ENCODE measurements at places on chromosomes 7 and 10.

DNA sequence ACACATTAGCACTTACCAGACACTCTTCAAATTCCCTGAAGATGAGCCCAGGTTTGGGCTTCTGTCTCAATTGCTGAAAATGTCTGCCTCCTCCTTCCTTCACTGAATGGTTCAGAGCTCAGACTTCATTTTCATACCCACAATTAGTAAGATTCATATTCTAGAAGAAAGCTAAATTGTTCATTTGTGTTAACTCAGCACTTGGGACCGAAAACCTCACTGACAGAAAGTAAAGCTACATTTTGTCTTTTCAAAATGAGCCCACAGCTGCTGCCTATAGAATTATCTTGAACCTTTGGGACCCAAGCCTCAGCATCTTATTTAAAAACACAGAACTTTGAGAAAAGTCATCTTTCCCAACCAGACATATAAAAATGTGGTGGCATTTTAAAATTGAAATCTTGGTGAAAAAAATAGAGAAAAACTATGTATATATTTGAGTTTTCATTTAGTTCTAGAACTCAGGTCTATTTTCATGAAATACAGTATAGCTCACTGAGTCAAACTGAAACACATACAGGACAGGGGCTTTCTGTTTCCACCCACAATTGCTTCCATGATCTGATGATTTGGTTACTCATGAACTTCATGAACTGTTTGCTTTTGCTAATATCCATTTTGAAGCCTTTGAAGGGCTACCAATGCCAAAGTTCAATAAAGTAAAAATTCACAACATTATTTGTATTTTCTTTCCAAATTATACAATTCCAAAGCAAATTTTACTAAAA, 119.1 kb upstream of the PFKP start:
- DNase-seq, result no peak

- no peak for DNase-seq
These were observed 403.1 kb downstream of the SFMBT2 start for GRCh38 chr10:7007600-7008190.

GRCh38 chr7:142534726-142535122, 214.5 kb upstream of the PRSS1 start:
- DNase-seq, result no peak

DNA sequence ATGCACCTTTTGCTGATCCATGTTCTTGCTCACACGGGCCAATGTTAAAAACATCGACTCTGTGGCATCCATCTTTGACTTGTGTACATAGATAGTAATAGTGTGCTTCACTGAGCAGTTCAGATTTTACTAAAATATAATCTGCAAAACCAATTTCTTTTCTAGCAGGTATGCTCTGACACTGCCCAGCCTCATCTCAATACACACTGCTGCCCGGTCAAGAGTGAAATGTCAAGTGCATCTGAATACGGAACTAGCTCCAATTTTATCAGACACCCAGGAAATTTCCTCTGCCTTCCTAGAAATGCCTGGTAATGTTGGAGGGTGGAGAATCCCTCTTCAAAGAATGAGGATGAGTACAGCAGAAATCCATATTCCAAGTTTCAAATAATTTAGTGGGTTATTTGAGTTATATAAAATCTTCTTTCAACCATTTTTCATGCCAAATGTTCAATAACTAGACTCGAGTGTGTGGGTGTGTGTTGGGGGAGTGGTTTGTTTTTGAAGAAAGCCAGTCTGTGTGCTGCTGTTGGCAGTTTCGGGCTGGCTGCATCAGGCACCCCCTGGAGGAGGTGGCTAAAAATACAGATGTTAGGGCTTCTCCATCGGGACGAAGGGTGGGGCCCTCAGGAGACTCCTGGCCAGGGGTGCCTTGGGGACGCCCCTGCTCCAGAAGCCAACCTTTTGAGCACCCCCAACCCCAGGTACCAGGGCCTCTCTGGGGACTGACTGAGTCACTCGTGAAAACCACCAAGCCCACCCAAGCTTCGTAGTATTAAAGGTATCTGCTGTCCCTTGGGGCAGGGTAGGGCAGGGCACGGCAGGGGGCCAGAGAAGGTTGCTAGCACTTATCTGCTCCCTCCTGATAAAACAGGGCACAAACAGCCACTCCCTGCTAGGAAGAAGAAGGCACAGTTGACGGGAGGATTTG, 15.4 kb downstream of the CTBP2 start:
- DNase-seq, result no peak

DNA sequence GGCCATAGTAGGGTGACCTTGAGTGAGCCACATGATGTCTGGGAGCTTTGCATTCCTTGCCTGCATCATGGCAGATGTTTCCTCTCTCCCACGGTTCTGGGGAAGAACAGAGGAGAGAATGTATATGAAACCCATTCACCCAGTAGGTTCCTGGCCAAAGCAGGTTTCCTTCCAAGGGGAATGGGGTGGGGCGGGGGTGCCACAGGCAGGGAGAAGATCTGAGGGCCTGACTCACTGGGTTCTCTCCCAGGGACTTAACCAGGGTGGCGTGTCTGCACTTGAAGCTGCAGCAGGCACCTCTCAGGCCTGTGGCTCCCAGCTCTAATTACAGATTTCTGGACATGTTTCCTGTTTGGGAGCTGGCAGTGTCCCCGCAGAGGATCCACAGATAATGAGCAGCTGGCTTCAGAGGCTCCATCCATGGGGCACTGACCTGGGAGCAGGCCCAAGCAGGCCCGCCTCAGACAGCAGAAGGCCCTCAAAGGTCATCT, 50.2 kb upstream of the ZMIZ1 start:
- no peak for DNase-seq

- DNase-seq, result no peak
These were observed 149.6 kb upstream of the PPP2R2D start for GRCh38 chr10:131750973-131751826.

- DNase-seq, result no peak
These were observed 57.7 kb downstream of the PRSS58 start for GRCh38 chr7:142200206-142200605.

- DNase-seq, result no peak
These were observed 893.0 kb downstream of the SORCS3 start for GRCh38 chr10:105534086-105534485.

DNA sequence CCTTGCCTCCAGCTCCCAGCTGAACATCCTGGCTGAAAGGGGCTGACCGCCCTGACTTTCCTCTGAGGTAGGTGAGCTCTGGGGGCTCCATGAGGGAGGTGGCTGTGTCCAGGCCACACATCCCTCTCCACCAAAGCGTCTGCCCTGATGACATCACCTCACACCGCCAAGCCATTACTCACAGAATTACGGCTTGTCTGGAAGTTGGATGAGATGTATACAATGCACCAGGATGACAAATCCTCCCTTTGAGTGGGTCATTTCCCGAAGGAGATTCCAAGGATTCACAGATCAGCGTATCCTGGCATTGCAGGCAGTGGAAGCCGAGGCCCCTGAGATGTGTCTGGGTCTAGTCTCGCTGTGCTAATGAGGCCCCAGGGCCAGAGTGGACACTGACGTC, 15.1 kb upstream of the RET start:
- DNase-seq, result no peak

DNA sequence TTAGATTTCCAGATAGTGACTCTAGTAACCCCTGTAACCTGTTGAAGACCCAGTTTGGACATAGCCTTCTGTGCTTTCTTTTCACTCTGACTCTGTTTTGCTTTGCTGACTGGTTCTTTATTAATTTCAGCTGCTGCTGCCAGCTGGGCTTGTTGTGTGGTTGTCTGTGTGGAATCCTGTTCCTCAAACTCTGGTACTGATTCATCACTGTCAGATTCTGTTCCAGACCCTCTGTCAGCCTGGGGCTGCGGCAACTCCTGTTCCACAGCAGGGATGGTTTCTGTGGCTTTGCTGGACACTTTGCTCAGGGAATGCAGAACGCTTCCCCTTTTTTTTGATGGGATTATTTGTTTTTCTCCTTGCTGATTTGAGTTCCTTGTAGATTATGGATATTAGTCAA, 104.9 kb downstream of the SEC23IP start:
- DNase-seq, result no peak

DNA sequence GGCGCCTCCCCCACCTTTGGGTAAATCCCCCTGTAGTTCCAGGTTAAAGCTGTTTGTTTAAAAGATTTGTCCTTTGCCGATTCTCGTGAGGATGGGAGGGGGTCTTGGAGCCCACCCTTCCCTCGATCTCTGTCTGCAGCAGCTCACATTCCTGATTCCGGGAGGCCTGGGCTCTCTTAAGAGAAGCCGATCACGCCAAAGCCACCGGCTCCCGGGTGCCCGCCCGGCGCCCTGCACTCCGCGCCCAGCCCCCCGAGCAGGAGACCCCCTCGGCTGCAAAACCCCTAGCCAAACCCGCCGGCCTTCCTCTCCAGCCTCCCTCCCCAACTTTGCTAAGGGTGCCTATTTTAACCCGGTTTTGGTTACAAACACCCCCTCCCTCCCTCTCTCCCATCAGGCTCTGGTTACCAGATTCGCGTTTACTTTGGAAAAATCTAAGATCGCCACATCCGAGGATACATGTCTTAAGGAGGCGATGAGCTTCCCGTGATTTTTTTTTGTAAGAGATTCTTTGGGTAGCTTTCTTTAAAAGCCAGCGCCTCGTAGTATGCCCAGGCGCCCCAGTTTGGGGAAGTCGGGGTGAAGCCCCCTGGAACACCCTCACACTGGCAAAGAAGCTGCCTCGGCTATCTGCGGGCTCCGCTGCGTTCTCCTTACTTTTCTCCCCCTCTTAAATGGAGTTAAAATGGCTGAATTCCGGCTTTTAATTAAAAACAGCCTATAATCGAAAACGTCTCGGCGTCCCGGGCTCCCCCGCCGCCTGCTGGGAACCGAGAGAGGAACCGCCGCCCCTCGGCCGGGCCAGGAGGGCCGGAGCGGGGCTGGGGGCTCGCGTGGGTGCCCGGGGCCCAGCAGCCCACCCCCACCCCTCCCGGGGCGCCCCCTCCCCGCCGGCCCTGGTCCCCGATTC, 983 bp downstream of the TNRC18 start:
- DNase-seq, result no peak

DNA sequence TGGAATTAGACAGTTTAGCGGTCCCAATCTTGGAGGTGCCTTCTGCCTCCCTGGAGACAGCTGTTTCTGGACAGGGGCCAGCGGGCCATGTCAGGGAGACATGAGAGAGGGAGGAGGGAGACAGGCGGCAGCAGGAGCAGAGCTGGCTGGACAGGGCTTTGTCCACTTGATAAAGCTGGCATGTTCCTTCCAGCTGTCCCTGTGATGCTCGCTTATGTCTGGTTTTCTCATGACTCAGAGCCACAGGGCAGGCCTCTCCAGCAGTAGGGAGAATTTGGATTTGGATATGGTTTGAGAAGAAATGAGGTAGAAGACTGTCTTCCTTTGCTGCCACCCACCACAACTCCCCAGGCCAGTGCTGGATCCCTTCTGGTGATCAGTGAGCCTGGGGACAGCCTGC, 51.7 kb upstream of the SORCS3 start:
- no peak for DNase-seq

GRCh38 chr7:157543276-157543675, 206.5 kb downstream of the DNAJB6 start:
- DNase-seq, result no peak

DNA sequence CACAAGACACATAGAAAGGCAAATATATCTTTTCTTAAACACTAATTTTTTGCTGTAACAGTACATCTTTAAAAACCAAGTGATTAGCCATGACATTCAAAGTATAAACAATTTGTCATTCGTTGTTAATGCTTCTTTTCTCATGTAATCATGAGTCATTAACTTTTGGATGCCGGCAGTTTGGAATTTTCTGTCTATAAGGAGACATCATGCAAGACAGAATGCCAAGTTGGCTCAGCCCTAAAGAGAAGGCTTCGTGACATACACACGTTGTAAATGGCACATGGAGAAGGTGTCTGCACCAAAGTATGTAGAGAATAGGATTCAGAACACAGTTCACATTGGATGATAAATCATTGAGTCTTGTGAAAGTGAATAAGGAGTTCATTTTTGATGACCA, 35.9 kb downstream of the CCDC3 start:
- DNase-seq, result no peak

- no peak for DNase-seq
These were observed 64.9 kb downstream of the MCU start for GRCh38 chr10:72756674-72757385.

GRCh38 chr7:134836447-134836846, 57.0 kb downstream of the CALD1 start:
- DNase-seq, result no peak

DNA sequence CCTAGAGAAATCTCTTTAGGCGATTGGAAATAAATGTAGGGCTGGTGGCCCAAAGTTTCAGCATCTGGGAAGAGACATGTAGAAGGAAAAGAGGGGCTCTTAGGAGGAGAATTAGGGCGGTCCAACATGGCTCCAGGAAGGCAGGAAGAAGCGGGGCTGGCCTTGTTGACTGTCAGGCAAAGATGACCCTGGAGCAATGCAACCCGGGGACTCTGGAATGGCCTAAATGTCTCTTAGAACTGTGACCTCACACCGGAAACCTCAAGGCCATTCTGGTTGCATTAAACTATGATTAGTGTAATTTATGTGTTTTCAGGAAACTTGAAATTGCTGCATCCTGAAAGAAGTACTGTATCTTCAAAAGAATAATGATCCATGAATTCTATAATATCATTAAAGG, 66.8 kb downstream of the NRP1 start:
- no peak for DNase-seq

- DNase-seq, result peak; percentile 28
These were observed at the start of gene SFRP4 for GRCh38 chr7:37916673-37917660. Gene SFRP4, minus strand, starts transcription at chr7:37916817. Its CDS starts 280 bp downstream, at chr7:37916537.

DNA sequence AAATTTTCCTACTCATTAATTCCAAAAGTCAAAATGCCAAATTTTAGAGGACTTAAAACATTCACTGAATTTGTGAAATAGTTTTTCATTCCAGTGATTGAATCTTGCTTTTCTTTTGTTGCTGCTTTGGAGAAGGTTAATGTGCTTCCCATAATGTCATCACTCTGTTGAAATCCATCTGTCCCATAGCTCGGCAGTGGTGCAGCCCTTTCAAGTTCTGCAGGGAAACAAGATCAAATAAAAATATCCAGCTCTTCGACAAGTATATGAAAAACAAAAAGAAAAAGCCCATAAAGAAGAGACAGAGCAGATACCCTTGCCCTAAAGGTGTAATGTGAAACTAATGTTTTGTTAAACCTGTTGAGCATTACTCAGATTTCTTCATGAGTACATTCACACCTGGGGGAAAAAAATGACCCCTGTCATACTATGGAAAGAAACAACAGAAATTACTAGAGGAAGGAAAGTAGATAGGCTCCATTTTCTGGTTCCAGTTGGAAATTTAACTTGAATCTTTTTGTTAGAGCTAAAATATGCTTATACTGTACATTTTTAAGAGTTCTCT, 35.1 kb downstream of the AGR3 start:
- DNase-seq, result no peak

DNA sequence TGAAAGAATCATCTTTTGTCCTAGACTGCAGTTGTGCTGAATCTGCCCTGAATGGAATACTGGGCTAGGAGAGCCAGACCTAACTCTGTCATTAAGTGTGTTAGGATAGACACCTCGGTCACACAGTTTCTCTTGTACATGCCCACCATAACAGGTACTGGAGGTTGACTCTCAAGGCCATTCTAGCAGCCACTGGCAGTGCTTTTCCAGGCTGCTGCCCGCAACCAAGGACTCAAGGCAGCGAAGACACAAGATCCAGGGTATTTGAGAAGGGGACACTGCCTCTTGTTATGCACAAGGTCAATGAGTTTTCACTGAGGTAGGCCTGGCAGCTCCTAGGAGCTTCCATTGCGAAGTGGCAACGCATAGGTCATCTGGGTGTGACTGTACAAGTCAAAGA, 70.6 kb upstream of the ZNF746 start:
- no peak for DNase-seq

- DNase-seq, result no peak
These were observed 48.6 kb downstream of the KIAA1217 start for GRCh38 chr10:24257588-24257987.
